ENCODE measurements at places on chromosomes 3 and 15. TPM values are rescaled to one million over a fixed set of nuclear protein-coding genes. Genes with fewer than 3 reads are reported as not detected.

DNA sequence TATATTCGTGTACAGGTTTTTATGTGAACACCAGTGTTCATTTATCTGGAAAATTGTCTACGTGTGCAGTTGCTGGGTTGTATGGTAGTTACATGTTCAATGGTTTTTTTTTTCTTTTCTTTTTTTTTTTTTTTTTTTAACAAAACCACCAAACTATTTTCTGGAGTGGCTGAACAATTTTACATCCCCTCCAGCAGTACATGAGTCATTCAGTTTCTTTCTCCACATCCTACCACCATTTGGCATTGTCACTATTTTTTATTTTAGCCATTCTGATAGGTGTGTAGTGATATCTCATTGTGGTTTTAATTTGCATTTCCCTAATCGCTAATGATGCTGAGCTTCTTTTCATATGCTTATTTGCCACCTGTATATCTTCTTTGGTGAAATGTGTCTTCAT, 256.3 kb upstream of the EOMES start:
- no peak for DNase-seq

DNAJA4 gene
- 52.1 TPM for total RNA-seq

PRSS50 gene
- not detected for total RNA-seq

HSPBAP1 gene
- 9.3 TPM for total RNA-seq

CACNA1D gene
- not detected for total RNA-seq

- no peak for DNase-seq
These were observed 413.0 kb downstream of the RBMS3 start for GRCh38 chr3:29693863-29694262.

GRCh38 chr15:49255966-49256759, 86.1 kb downstream of the GALK2 start:
- no peak for DNase-seq

DNA sequence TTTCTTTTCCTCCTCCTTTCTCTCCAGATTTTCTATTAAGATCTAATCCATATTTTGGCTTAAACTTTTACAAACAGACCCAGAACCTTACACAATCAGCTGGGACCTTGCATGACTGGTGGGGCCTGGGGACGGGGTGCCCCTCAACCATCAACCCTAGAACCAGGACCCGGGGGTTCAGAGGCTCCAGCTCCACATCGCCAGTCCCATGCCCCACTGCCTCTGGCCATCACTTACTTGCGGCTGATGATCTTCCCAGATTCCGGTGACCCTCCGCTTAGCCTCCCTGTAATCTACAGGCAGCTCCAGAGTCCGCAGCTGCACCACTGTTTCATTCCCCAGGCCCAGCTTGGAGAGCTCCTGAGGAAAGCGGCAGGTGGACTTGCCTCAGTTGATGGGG, 36.8 kb downstream of the PGPEP1L start:
- DNase-seq = no peak

- DNase-seq = no peak
These were observed 689.9 kb downstream of the TUSC7 start for GRCh38 chr3:117399311-117400078.

DNA sequence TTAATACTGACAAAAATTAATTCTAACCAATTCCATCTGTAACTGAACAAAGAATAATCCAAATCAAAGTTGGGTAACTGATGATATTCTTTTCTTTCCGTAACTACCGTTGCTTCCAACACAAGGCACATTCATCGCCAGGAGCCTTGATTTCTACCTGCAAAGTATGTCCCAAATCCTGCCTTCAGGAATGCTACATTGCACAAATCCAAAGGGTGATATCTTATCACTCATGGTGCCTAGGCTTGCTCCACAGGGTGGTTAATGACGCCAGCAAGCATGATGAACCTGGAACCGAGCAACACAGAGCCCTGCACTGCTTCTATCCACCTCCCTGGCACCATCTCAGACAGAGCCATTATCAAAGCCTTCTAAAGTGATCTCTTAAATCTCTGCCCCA, 772.7 kb downstream of the ROBO1 start:
- DNase-seq = no peak

GRCh38 chr3:45168451-45168850, 22.3 kb upstream of the CDCP1 start:
- DNase-seq = no peak

ARPIN gene
- total RNA-seq = not detected

DNA sequence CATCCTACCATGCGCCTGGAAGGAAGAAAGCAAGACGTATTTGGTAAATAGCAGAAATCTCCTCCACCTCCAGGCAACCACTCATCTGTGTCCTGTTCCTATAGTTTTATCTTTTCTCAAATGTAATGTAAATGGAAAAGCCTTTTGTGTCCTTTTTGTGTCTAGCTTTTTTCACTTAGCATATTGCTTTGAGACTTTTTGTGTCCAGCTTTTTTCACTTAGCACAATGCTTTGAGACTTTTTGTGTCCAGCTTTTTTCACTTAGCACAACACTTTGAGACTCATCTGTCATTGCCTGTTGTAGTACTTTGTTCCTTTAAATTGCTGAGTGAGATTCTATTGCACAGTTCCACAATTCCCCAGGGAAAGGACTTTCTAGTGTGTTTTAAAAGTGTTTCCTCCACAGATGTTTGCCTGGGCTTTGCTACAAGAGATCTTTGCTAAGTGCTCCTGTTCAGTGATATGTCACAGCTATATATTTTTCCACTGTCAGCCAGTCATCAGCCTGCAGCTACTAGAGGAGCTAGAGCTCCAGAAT, 27.9 kb upstream of the MUC13 start:
- DNase-seq = no peak

DNA sequence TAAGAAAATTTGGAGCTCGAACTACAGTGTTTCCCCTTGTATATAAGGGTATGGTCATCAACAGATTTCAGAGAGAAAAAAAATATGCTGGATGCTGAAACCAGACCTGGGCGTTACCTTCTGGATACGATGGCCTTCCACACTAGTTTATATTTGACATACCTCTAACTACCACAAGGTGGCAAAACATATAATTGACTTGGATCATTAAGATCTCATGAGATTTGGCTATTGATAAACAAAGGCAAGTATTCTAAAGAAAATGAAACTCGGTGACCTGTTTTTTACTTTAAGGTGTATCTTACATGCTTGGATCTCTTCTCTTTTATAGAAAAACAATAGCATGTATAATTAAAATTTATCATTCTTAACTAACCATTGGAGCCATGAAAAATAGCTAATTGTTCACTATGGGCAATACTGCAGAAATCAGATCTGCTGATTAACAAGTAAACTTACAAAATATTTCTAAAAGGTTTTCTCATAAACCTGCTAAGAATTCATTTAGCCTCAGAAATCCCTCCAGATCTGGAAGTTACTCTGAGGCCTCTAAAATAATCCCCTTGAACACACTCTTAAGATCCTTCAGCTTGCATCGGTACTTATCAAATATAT, 300.6 kb upstream of the KCNH8 start:
- DNase-seq = no peak

P3H2 gene
- total RNA-seq = not detected

DNA sequence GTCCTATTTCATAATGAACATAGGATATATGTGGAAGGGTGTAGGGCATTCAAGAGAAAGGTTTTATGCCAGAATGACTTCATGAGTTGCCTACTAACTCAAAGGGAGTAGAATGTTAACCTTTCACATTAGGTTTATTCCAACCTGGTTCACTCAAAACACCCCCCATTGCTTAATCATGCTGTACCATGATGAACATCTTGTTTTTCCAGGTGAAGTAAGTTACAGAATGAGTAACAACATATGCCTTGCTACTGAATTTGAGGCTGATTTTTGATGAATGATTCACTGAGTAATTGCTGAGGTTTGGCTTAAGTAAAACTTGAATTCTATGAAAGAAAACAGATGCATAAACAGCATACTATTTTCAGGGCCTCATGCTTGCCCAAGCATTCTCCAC, 5.9 kb upstream of the CLDN16 start:
- DNase-seq = no peak

WHAMM gene
- 123 TPM for total RNA-seq

- no peak for DNase-seq
These were observed 68.2 kb downstream of the SIDT1 start for GRCh38 chr3:113600418-113601182.

AMT gene
- 9.4 TPM for total RNA-seq

DNA sequence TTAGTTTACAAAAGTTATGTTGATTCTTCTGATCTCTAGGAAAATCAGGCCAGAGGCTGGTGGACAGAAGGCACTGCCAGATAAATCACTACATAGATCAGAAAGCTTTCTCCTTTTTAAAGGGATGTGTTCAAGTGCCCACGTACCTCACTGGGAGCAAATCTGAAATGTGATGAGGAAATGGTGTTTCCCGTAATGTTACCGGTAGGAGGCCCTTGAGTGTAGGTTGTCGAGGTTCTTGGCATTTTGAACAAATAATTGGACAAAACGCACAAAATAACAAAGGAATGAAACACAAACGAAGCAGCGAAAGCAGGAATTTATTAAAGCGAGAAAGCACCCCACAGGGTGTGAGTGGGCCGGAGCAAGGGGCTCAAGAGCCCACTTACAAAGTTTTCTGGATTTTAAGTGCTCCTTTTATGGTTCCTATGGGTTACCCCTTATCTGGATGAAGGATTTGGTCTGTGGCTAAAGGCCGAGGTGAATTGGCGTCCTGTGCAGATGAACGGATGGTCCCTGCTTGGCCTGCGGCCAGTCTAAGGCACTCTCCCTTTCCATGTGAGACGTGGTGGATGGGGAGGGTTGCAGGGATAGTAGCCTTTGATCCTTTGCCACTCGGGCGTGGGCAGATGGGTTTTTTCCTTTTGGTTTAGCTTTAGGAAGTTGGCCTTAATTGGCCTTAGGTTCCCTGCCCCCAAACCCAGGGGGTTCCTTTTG, 1.0 kb downstream of the SNX1 start:
- no peak for DNase-seq

TMF1 gene
- 97.9 TPM for total RNA-seq
